ENCODE measurements at places on chromosomes 16 and 17. TPM values are rescaled to one million over a fixed set of nuclear protein-coding genes. Genes with fewer than 3 reads are reported as not detected.

Gene SYCE1L
- 0.27 TPM for polyA plus RNA-seq

Gene PRSS8
- polyA plus RNA-seq, result not detected

- DNase-seq, result no peak
These were observed 74.2 kb downstream of the CRISPLD2 start for GRCh38 chr16:84893849-84894599.

DNA sequence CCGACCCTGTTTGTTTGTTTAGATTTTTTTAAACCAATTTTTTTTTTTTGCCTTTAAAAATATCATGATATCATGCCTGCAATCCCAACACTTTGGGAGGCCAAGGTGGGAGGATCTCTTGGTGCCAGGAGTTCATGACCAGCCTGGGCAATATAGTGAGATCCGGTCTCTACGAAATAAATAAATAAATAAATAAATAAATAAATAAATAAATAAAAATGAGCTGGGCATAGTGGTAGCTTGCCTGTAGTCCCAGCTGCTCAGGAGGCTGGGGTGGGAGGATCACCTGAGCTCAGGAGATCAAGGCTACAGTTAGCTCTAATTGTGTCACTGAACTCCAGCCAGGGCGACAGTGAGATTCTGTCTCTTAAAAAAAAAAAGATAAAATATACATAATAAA is 8.1 kb upstream of the IGF2BP1 start:
- no peak for DNase-seq

GRCh38 chr16:30096105-30096861 is at the start of gene YPEL3:
YPEL3 (minus strand) TSS chr16:30096213; CDS start chr16:30095482, 731 bp downstream.
- peak; percentile 97 for DNase-seq

- DNase-seq, result no peak
These were observed 186.5 kb downstream of the LGALS9B start for GRCh38 chr17:20280851-20281250.

Gene CTRB1
- 0.25 TPM for polyA plus RNA-seq

- peak; percentile 60 for DNase-seq
These were observed 25.0 kb downstream of the TAC4 start for GRCh38 chr17:49822829-49823228.

DNA sequence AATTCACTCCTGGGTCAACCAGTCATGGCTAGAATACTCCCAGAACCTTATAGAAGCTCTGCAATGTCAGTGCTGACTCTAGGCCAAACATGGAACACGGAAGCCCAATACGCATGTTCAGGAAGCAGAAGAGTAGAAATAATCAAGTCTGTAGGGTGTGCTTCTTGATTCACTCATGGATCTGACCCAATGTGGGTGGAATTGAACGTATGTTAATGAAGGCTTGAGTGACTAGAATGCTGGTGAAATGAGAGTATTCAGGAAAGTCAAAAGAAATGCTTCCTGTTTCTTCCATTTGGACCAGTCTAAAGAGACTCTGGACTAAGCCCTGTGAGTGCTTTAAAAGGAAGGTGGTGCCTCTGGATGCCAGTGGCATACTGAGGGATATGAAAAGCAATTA is 395.0 kb downstream of the CDH13 start:
- no peak for DNase-seq

DNA sequence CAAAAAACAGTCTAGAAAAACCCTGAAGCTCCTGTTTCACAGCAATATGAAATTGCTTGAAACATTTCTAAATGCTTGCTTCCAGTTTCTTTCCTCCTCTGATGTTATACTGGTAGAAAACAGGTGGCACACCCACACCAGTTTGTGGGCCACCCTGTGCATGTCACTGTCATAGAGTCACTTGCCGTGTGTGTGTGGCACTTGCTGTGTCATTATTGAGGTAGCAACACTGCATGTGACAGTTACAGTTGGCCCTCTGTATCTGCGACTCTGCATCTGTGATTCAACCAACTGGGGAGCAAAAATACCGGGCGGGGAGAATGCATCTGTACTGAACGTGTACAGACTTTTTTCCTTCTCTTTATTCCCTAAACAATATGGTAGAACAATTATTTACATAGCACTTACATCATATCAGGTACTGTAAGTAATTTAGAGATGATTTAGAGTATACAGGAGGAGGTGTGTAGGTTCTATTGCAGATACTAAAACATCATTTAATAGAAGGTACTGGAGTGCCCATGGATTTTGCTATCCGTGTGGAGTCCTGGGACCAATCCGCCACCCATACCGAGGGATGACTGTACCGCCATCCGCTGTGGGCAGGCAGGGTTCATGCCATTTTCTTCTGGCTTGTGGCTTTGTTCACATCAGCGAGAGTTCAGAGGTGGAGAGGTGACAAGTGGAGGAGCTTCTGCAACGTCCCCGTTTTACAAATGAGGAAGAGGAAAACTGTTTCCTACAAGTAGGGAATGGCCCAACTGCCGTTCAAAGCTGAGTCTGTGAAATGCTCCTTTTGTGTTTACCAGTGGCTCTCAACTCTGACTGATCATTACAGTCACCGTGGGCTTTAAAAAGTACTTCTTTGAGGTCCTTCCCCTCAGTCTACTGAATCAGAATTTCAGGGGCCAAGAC is 373.7 kb downstream of the SNX29 start:
- no peak for DNase-seq

Gene CORO1A
- 2.7 TPM for polyA plus RNA-seq

- no peak for DNase-seq
These were observed 4.2 kb downstream of the NDUFAF8 start for GRCh38 chr17:81243333-81243664.

Gene KRT17
- 0.38 TPM for polyA plus RNA-seq

DNA sequence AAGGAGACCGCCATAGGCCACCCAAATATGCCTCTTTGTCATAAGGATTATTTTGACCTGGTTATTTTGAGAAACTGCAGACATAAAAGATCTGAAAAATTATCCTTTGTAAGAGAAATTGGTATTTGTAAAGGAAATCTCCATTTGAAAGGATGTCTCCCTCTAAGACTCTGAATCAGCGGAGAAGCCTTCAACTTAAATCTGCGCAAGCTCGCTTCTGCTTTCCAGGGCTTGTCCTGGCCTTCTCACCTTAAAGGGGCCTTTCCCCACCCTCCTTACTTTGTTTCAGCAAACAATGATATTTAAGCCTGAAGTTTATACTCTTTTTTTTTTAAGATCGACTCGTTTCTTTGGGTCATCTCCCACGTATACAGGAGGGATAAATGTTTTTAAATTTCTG is 34.5 kb downstream of the HSBP1 start:
- no peak for DNase-seq

GRCh38 chr16:9849697-9850245 is 332.5 kb downstream of the GRIN2A start:
- no peak for DNase-seq

Gene SOCS1
- 0.72 TPM for polyA plus RNA-seq

DNA sequence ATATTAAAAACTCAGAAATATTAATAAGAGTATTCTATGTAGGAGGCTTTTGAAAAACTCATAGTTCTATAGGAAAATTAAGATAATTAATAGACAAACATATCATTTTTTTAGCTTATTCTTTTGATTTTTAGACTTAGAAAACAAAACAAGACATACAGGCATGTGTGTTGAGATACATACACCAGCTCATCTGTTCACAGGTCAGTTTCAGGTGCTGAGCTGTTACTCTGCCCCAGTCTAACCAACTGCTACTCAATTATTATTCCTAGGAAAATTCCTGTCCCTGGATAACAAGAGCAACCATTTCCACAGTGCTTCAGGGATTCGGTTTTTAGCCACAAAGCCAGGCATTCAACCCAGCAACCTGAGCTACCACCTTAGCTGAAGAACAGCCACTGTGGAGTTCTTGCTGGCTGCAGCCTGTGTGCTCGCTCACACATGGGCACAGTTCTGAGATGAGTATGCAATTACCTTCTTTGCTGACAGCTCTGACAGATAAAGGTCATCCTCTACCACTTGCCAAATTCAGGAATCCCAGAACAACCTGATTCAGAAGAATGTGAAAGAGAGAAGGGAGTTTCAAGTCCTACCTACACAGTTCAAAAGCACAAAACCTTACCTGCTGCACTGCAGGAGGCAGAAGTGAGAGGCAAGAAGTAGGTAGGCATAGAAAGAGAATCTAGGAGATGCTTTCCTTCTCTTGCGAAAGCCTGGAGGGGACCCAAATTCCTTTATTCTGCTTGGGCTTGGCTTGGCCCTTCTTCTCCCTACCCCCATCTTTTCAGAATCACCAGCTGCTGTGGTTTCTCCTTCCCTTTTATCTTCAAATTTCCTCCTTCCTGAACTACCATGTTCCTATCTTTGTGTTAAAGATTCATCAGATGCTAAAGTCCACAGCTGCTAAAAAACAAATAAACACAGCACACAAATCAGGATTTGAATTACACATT is 62.7 kb downstream of the TEX2 start:
- no peak for DNase-seq

DNA sequence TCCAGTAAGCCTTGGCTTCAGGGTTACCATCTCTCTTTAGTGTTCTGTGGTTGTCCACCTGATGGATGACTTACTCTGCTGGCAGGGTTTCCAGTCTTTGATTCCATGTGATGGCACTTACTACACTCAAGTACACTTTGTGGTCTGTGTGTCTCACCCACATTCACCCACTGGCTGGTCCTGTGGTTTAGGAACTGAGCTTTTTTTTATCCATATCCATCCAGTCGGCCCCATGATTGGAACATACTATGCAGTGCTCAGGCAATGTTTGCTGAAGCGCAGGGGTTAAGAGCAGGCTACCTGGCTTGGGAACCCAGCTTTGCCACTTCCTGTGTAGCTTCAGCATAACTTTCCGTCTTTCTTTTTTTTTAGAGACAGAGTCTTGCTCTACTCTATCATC is 2.8 kb upstream of the FUS start:
- no peak for DNase-seq

DNA sequence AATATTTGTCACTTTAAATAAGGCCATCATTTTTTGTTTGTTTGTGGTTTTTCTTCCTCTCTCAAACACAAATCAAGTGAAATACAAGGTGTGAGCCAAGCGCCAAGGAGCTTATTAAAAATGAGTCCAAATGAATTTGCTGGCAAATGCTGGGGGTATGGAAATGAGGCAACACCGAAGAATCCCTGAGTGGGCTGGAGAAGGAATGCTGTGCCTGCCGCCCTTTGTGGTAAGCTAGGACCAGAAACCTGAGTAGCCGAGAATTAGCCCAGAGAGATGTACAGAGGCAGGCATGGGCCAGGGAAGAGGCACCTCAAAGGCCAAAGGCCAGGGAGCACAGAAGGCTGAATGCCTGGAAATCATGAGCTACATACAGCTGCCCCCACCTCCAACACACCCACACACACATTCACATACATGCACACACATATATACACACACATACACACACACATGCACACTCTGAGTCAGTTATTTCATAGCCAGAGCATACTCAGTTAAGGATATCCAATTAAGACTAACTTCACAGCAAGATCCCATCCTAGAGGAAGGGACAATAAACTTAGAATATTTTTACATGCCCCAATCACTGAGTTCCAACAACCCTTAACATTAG is 266.1 kb upstream of the DYNLRB2 start:
- DNase-seq, result no peak

- no peak for DNase-seq
These were observed 304.4 kb downstream of the SOX9 start for GRCh38 chr17:72425133-72425793.

DNA sequence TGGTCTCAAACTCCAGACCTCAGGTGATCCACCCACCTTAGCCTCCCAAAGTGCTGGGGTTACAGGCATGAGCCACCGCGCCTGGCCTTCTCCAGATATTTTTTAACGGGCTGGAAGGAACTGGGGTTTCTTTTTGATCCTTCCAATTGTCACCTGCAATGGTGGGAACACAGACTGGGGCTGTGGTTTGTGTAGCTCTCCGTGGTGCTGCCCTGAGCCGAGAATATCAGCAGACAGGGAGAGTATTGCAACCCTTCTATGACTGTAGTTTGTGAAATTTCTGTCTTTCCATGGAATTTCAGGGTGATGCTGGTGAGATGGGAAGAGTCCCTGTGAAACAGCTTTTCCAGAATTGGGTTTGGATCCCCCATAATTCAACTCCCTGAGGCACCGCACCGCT is 263.5 kb downstream of the ENGASE start:
- DNase-seq, result no peak

DNA sequence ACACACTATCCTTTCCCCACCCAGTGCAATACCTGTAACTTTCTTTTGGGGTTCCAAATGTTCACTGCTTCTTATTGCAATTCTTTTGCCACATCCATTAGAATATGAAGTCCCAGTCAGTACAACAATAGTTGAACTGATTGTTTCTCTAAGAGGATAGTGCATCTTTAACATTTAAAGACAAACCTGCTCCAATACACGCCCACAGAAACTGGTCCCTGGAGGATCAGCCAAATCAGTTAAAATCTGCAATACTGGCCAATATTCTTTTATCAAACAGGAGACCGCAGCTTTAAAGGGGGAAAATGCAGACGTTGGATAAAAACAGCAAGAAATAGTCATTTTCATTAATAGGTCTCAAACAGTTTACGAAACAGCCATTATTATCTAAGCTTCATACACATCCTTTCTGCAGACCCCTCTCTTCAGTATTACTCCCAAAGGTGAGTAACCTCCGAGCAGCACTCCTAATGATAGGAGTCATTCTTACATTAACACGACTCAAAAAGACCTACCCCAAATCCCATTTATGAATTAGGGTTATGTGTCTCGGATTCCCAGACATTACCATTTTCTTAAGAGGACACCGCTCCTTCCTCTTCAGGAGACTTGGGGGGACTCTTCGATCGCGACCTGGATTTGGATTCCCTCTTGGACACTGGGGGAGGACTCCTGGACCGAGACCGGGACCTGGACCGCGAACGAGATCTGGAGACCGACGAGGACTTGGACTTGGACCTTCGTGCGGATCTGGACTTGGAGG is 1.4 kb downstream of the SRSF2 start:
- DNase-seq, result no peak

DNA sequence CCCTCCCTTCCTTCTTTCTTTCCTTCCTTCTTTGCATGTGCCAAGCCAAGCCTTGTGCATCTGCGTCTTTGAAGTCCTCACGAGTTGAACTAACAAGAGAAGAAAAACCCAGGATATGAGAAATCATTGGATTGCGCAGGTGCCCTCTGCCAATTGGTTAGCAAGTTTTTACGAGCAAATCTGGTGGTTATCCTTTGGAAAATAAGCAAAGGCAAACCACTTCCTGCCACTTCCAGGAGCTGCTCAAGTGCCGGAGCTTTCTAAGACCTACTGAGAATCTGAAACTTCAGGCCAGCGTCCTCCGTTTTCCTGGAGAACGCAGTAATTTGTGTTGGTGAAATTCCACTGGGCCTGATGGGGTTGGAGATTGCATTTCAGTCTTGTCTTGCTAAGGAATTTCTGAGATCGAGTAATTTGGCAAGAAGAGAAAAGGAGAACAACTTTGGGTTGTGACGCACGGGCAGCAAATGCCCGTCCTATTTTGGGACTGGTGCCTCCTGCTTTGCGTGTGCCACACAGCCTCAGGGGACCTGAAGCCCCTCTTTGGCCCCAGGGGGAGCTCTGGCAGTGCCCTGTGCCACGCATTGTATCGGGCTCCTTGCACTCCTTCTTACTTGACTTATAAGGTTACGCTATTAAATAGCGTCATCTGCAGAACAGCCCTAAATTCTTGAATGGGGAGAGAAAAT is 56.4 kb downstream of the CMIP start:
- DNase-seq, result no peak

Data from psoas muscle (tissue), 8 donors.